ENCODE measurements at places on chromosomes 5 and 9.

GRCh38 chr5:64330728-64331231, 165.1 kb downstream of the RNF180 start:
- no peak for DNase-seq

GRCh38 chr5:113480243-113480642, 8.0 kb downstream of the MCC start:
- DNase-seq = no peak

GRCh38 chr9:9790216-9790872, 822.5 kb downstream of the PTPRD start:
- no peak for DNase-seq

- DNase-seq = peak; percentile 60
Measured at GRCh38 chr5:160470437-160471361, 49.0 kb downstream of the PTTG1 start.

GRCh38 chr5:36108758-36109460, 42.2 kb upstream of the UGT3A2 start:
- DNase-seq = no peak

- DNase-seq = no peak
Measured at GRCh38 chr9:3299872-3300271, 225.9 kb downstream of the RFX3 start.

All from CD8-positive, alpha-beta T cell (primary cell).